T-helper 1 cell (primary cell): ENCODE measurements at places on chromosomes 13 and 19.

DNA sequence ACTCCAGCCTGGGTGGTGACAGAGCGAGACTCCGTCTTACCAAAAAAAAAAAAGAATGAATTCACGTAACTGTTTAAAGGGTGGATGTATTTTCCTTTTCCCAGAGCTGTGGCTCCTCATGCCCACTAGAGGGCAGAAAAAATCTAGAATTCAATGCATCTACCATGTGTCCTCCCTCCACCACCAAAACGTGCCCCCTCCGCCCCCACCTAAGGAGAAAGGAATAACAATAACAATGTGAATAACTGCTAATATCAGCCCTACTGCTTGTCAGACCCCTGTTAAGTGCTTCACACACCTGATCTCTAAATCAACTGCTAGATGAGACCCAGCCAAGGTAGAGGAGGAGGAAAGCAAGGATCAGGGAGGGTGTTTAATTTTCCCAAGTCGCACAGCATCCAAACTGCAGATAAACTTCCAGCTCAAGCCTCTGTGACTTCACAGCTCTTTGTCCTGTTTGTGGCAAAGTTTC lies 20.2 kb upstream of the PNMA8B start:
- no peak for DNase-seq

- no peak for DNase-seq
Measured at GRCh38 chr13:89214185-89214584, 1543.0 kb downstream of the SLITRK5 start.

DNA sequence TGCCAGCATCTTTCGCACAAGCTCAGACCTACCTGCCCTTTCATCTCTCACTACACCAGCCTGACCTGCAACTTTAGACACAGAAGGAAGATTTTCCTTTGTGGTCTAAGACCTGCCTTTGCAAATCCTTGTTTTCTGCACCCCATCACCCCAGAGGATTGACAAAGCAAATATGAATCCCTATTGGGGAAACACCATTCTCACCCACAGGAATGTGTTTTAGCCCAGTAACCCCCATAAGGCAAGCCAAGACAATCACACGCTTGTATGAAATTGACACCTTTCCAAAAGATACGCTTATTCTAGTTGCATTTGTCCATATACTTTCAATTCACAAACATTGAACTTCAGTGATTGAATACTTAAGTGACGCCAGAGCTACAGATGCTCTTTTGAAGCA lies 55.7 kb downstream of the SPATA13 start:
- no peak for DNase-seq

GRCh38 chr13:111519490-111520170 lies 199.2 kb downstream of the TEX29 start:
- DNase-seq, result no peak

- no peak for DNase-seq
Measured at GRCh38 chr13:40657307-40657706, 9.1 kb downstream of the FOXO1 start.

- no peak for DNase-seq
Measured at GRCh38 chr13:113207890-113208420, 514 bp downstream of the PCID2 start.

DNA sequence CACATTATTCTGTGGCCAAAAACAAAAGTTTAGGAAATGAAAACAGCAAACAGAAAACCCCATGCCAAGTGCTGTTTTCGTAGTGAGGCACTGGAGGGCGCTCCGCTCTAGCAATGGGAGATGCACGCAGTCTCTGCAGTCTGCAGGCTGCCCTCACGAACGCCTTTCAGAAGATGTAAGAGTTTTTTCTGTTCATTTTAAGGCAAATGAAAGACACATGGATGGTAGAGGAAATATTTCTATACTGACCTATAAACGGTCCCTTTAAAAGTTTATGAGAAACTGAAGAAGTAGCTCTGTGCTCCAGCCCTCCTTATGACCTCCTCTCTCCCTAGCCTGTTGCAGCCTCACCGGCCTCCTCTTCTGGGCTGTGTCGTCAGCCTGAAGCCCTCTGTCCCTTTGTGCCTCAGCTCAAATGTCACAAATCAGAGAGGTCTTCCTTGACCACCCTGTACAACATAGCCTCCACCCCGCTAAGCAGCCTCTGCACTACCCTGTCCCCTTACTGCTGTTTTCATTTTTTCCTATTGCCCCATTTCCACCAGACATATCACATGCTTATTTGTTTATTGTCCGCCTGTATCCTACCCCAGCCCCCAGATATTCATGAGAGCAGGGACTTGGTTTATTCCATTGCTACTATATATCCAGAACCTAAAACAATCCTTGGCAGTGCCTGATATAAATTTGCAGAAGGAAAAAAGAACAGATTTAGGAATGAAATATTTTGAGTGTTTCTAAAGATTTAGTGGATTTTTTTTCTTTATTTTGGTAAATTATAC lies 116.4 kb downstream of the TM9SF2 start:
- DNase-seq, result no peak

GRCh38 chr13:111969551-111970135 lies 97.3 kb upstream of the SOX1 start:
- DNase-seq, result no peak

DNA sequence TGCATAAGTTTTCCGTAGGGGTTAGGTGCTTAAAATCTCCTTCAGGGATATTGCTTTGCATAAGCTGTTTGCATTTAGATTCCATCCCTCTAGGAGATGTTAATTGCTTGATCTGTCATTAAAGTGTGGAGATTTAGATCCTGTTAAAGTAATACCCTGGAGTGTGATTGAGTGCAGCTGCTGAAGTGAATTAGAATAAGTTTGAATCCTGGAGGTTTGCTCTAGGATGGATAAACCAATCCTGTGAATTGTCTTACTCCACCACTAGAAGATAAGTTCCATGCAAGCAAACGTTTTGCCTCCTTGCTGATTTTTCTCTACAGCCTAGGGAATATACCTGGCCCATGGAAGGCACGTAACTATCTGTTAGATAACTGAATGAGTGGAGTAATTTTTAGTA lies 1487.2 kb upstream of the PRR20A start:
- no peak for DNase-seq

DNA sequence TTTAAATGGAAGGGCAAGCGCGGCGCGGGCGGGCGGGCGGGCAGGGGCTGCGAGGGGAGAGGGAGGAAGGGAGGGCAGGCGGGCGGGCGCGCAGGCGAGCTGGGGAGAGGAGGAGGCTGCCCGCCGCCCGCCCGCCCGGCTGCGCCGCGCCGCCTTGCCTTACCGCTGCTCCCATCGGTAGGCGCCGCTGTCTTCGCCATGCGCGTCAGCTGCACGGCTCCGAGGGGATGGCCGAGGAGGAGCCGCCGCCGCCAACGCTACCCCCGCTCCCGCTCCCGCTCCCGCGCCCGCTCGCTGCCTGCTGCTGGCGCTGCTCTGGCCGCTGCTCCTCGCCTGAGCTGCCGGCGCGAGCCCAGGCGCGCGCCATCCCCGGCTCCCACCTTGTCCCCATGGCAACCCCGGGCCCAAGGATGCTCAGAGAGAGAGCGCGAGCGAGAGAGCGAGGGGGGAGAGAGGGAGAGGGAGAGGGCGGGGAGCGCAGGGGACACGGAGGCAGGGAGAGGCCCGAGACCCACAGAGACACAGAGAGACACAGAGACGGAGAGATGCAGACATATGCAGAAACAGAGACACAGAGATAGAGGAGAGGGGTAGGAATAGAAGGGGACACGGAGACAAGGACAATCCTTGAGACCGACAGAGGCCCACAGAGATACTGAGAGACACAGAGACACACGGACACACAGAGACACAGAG lies 40.3 kb downstream of the DEDD2 start:
- DNase-seq, result peak; percentile 73

GRCh38 chr13:101415358-101416174 lies 742 bp downstream of the NALCN start:
- DNase-seq, result no peak

DNA sequence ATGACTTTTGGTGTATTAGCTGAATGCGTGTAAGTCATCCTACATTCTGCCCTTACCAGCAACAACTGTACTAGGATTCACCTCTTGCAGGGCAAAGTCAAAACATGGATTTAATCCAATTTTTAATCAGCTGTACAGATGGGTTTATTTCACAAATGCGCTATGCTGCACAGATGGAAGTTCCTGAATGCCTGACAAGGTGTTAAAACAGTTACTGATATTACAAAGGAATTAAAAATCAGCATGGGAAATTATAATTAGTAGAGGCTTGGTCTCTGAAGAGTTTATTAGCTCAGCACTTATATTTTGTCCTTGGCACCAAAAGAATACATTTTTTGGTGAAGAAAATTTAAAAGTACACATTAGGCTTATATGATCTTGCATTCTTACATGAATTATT lies 448.9 kb downstream of the PCDH9 start:
- no peak for DNase-seq

- no peak for DNase-seq
Measured at GRCh38 chr13:113091211-113091771, 14.3 kb upstream of the F7 start.

DNA sequence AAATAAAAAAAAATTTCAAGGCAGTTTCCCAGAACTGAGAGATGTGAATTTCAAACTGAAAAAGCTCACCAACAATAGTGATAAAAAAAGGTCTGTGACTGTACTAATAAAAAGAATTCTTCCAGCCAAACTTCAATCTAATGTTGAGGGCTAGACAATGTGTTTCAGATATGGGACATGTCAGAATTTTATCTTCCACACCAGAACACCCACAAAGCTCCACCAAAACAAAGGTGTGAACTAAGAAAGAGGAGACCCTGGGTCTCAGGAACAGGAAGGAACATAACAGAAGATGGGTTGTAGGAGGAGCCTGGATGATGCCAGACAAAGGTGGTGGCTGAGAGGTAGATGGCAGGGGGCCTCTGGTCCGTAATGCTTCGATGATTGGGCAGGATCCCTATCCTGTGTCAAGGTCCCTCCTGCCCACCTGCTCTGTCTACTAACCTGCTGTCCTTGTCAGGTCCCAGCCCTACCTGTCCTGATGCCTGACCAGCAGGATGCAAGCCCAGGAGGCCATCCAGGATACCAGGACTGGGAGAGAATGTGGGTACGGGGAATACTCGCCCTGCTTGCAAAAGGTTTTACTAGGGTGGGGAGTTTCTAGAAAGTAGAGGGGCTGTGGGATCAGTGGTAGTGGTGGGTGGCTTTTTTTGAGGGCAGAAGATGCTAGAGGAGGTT lies 4.5 kb downstream of the MZF1 start:
- no peak for DNase-seq

DNA sequence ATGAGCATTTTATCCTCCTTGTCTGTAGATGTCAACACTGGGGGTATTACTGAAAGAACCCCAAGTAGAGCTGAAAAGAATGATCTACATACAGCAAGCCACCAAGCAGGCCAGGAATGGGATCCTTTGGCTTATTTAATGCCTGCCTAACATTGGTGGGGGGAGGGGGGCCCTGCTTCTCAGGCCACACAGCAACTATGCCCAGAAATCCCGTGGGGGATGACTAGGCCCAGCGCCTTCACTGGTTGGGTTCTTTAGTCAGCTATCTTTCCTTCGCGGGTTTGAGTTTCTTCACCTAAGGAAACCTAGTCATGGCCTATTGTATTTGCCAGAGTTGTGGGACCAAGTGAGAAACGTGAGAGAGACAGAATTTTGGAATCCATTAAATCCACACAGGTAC lies 80.5 kb downstream of the CCNA1 start:
- DNase-seq, result no peak

GRCh38 chr19:28927456-28927855 lies 285.5 kb downstream of the UQCRFS1 start:
- DNase-seq, result no peak

DNA sequence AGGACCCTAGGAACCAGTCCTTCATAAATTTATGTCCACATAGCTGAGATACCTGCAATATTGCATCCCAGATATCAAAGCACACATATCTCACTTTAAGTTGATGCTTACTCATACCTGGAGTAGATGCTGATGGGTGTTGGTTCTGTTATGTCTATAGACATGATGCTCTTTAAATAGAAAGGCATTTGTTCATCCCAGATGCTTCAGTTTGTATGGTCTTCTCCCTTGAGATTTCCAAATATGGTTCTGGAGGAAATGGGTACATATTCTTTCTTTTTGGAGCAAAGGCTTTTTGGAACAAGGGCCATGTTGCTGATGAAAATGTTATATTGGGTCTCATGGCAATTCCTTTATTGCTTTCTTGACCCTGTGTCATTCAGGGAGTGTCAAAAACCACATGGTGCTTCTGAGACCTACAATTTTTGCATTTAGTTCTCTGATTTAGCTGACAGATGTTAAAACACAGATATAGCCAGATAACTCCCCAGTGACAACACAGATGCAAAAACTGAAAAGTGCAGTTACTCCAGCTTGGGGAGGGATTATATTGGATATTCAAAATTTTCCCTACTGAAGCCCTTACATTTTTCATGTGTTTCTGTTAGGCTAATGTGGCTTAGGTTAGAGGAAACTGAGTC lies 211.4 kb downstream of the KCNRG start:
- peak; percentile 49 for DNase-seq

DNA sequence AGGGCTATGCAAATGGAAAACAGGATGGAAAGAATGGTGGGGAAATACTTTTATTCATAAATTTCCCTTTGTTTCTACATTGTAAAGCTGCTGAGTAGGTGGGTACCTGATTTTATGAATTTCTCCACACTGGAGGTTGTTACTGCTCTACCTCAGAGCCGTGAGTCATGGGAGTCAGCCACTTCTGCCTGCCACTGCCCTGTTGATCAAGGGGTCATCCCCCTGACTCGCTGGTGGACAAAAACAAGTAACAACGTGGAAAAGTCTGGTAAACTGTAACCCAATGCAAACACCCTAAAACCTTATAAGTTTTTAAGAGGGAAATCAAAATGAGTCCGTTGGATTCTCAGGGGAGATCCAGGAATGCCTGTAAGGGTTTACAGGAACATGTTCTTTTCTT lies 329.5 kb downstream of the ATP8A2 start:
- no peak for DNase-seq

- no peak for DNase-seq
Measured at GRCh38 chr13:94599877-94600276, 1.8 kb upstream of the GPR180 start.

DNA sequence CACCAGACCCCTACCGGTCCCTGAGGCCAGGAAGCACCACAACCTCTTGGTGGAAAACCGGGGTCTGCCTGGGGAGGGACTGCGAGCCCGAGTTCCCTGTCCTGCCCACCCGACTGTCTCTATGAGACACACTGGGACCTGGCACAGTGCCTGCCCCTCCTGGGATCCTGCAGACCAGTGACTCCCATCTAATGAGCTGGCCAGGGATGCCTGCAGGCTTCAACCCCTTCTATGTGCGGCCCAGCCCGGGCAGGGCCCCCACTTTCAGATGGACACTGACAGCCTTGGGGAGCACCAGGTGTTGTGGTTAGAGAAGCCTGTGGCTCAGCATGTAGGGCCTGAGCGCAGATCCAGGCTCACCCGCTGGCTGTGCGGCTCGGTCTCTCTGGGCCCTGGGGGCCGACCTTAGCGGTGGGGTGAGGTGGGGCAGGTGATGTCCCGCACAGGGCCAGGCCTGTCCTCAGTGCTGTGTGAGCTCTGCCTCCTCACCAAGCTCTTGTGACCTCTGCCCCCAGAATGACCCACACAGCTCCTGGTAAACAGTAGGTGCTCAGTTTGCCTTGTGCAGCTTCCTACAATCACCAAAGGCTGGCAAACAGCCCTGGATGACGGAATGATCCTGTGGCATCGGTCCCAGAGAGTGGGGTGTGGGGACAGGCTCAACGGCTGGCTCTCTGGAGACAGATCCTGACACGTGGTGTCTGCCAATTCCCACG lies 17.9 kb upstream of the CACTIN start:
- DNase-seq, result no peak
